ENCODE measurements at places on chromosomes 3 and 15.

GRCh38 chr3:150409125-150409511 is 1.0 kb downstream of the TSC22D2 start:
- no peak for DNase-seq

DNA sequence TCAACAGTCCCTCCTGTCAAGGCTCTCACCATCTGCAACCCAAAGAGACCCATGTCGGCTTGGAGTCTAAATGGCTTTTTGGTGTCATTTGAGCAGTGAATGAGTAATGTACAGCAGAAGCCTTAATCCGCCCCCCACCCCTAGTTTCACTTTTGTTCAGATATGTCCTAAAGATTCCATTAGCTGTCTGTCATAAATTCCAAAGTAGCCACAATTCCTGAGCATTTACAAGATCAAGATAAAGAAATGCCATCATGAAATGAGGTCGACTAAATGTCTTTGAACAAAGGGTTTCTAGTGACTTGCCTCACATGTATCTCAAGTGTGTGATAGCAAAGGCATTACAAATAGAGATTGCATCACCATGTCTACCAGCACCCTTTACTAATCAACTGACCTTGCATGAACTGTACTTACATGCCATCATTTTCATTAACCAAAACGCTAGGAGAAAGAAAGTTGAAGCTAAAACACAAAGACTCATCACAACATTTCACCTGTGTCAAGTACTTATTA is 123.8 kb upstream of the PHLDB2 start:
- peak; percentile 75 for DNase-seq

DNA sequence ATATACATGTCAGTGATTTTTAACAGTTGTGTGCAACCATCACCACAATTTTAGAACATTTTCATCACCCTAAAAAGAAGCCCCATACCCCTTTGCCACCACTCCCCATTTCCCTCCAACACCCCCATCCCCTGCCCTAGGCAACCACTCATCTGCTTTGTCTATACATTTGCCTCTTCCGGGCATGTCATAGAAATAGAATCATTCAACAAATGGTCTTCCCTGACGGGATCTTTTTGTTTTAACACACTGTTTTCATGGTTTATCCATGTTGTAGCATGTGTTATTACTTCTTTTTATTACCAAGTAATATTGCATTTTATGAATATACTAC is 4.0 kb downstream of the VILL start:
- DNase-seq, result no peak

- no peak for DNase-seq
These were observed 86.5 kb downstream of the ANKRD28 start for GRCh38 chr3:15711281-15711680.

- no peak for DNase-seq
These were observed 65.7 kb downstream of the TMCC1 start for GRCh38 chr3:129827765-129828164.

GRCh38 chr3:52535411-52536111 is 844 bp upstream of the UQCC5 start:
- DNase-seq, result no peak

DNA sequence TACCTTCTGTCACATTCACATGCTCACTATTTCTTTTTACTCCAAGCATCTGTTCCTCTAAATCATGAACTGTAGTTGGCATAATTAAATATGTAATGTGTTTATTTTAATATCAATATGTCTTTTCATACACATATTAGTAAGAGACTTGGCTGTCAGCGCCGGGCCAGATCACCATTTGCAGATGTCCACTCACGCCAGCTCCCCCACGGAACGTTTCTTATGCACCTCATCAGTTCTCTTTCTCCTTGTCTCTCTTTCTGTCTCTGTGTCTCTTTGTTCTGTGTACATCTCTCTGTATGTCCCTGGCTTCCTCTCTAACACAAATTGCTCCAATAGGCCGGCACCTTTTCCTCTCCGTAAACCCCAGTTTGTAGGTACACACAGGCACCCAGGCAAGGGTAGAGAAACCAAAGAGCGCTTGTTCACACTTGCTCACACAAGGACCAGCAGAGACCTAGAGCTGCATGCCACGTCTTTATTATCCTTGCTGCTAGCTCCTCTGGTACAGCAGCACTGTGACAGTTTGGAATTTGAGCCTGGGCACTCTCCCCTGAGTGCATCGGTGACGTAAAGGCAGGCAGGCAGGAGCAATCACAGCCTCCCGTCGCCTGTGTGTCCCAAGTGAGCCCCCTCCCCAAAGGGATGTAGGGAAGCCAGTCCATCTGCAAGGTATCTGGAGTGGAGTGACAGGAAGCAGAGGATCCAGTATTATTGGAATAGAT is 40.4 kb downstream of the CACNA1D start:
- no peak for DNase-seq

DNA sequence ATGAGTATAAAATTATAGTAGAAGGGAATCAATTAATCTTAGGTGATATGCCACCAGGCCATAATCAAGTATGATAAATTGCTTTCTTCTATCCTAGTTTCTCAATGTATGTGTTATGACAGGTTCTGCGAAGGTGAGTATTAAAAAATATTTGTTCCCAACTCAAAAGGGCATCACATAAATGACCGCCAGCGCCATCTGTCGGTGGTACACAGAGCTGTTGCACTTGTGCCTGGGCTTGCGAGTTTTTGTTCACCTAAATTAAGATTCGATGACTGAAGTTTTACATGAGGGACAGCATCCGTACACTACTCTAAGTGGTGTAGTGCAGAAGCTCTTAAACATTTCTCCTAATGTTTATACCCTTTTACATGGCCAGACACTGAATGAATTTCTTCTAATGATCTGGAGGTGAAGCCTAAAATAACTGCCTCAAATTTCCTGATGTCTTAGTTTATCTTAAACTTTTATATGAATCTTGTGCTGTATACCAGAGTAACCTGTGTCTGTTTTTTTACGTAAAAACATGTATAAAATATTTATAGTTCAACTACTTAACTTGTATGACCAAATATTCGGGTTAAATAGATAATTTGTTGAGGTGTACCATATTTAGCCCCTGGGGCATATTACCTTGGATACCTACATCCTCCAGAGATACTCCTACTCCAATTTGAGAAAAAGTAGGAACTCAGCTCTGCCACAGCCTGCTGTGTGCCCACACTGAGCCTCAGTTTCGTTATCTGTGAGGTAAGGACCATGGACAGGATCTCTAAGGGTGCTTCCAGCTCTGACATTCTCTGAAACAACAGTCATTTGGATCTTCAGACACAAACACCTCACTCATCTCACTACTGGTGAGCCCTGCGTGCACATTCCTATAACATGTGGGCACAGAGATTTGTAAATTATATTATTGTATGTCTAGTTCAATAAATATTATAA is 365.6 kb downstream of the MAGI1 start:
- DNase-seq, result peak; percentile 57

GRCh38 chr15:96585484-96586386 is 255.2 kb downstream of the NR2F2 start:
- peak; percentile 22 for DNase-seq

GRCh38 chr15:74291101-74292071 is 55.3 kb downstream of the CCDC33 start:
- DNase-seq, result peak; percentile 60

- no peak for DNase-seq
These were observed 60.0 kb upstream of the SYN2 start for GRCh38 chr3:11944052-11944673.

- no peak for DNase-seq
These were observed 120.8 kb upstream of the PHLDB2 start for GRCh38 chr3:111738238-111738637.

- DNase-seq, result no peak
These were observed 68.6 kb downstream of the ABHD5 start for GRCh38 chr3:43759297-43759782.

Data from amniotic stem cell (primary cell).